Stimulated activated CD4-positive, alpha-beta T cell treated with anti-CD3 and anti-CD28 coated beads, Interleukin-1b, Interleukin-23, amount 100 ng/mL, for 1 hour (primary cell): ENCODE measurements at places on chromosomes 5 and 9.

GRCh38 chr9:136642439-136642921 is 20.2 kb upstream of the EGFL7 start:
- no peak for DNase-seq

DNA sequence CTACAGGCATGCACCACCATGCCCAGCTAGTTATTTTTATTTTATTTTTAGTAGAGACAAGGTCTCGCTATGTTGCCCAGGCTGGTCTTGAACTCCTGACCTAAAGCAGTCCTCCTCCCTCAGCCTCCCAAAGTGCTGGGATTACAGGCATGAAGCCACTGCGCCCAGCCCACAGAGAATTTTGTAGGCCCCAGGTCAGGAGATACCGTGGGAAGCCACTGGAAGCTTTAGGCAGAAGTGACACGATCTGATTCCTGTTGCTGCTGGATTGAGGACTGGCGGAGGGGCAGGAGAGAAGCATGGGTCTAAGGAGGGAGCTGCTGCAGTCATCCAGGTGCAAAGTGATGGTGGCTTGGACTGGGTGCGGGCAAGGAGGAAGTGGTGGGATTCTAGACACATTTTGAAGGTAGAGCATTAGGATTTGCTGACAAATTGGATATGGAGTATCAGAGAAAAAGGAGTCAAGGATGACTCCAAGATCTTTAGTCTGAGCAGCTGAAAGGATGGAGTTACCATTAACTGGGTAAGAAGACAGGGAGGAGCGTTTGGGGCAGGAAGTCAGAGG is 20.7 kb downstream of the TCF7 start:
- no peak for DNase-seq

- DNase-seq, result no peak
Measured at GRCh38 chr5:178671602-178672144, 44.8 kb upstream of the CLK4 start.

DNA sequence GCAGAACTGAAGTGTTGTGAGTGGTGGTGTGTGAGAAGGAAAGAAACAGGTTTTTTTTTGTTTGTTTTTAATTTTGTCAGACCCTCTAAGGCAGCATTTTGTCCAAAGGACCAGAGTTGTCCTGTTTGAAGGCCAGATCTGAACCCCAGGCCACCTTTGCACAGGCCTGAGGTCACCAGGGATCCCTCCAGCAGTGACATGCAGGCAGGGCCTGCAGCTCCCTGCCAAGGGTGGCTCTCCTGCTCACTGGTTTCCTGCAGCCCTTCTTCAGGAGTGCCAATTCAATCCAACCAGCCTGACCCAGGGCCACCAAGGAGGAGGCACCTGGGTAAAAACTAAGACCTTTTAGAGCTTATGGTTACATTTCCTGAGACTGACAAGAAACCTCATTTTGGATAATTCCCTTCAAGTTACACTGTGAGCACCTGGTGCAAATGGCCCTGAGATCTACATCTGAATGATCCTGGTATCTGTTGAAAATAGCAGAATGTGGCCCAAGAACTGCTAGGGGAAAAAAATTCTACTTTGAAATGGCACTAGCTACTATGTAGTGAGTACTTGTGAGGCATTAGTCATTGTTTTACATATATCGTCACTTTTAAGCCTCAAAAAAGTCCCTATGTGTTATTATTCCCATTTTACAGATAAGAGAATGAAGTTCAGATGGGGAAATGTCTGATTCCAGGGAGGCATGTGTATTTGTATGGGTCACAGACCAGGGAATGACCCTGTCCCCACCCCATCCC is 33.5 kb upstream of the SMU1 start:
- no peak for DNase-seq
